ENCODE measurements at places on chromosomes 2 and 18.

GRCh38 chr2:69597843-69598610 is 45.5 kb downstream of the AAK1 start:
- DNase-seq: no peak

- no peak for DNase-seq
These were observed 62.1 kb downstream of the HNMT start for GRCh38 chr2:138026111-138027020.

GRCh38 chr2:213066443-213066743 is 85.0 kb downstream of the IKZF2 start:
- no peak for DNase-seq

DNA sequence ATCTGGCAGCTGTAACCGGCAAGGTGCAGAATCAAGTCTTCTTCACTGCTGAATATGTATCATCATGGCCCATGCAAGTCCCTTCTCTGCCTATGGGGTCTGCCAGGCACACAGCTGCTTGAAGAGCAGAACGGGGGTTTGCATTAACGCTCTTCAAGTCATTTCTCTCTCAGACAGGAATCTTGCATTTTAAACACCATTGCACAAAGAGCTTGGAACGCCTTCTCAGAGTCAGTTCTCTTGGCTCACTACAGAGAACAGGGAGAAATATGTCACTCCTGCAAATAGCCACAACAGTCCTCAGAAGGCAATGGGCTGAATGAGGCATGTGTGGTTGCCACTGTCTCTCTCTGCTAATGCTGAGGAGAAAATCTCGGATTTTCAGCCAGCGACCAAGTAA is 2173.5 kb upstream of the PIK3C3 start:
- no peak for DNase-seq

Measured in nucleus accumbens (tissue), 56 donors.